ENCODE measurements at places on chromosomes 1 and 21. TPM values are rescaled to one million over a fixed set of nuclear protein-coding genes. Genes with fewer than 3 reads are reported as not detected.

- no peaks in the 10 kb centered on the region for H3K27me3 ChIP-seq
- no peak overlapping the region for H3K4me3 ChIP-seq
- no peak for DNase-seq
Measured at GRCh38 chr1:12146343-12147112, 20.3 kb upstream of the TNFRSF1B start.

The C4BPA gene
- 1,527 TPM for polyA plus RNA-seq

The OBSCN gene
- polyA plus RNA-seq, result 0.54 TPM

GRCh38 chr21:29235714-29236197, 63.0 kb upstream of the BACH1 start:
- no peaks in the 10 kb centered on the region for H3K4me1 ChIP-seq
- DNase-seq, result no peak
- H3K27ac ChIP-seq, result no peak overlapping the region
- no peak overlapping the region for H3K4me3 ChIP-seq

GRCh38 chr1:21673277-21673780, 4.2 kb upstream of the RAP1GAP start:
- peaks cover 4% of the 10 kb centered on the region for H3K36me3 ChIP-seq
- no peak for DNase-seq
- peak overlapping the region; percentile 56 for H3K27ac ChIP-seq
- H3K4me3 ChIP-seq, result no peak overlapping the region
- H3K27me3 ChIP-seq, result no peaks in the 10 kb centered on the region

GRCh38 chr1:220892086-220892376, 12.8 kb downstream of the HLX start:
- H3K27me3 ChIP-seq, result peaks cover 3% of the 10 kb centered on the region
- H3K4me1 ChIP-seq, result peaks cover 6% of the 10 kb centered on the region
- H3K36me3 ChIP-seq, result no peaks in the 10 kb centered on the region
- no peak overlapping the region for H3K27ac ChIP-seq

Data from liver (tissue), 10 donors.